HCT116 (cell line): ENCODE measurements at places on chromosomes 3 and 15. TPM values are rescaled to one million over a fixed set of nuclear protein-coding genes. Genes with fewer than 3 reads are reported as not detected.
A peak's percentile ranks its signal among the peaks of the same experiment; 100 is the strongest.

Gene TGM5
- not detected for total RNA-seq

Gene CD200R1
- not detected for total RNA-seq

Gene PDZRN3
- 0.17 TPM for total RNA-seq

Gene SPPL2A
- total RNA-seq = 61.0 TPM

GRCh38 chr3:12648384-12648959 is 15.4 kb downstream of the RAF1 start:
- no peak overlapping the region for H3K27ac ChIP-seq
- H3K27me3 ChIP-seq = no peaks in the 10 kb centered on the region
- H3K36me3 ChIP-seq = no peaks in the 10 kb centered on the region
- no peak for DNase-seq
- H3K4me3 ChIP-seq = no peak overlapping the region

DNA sequence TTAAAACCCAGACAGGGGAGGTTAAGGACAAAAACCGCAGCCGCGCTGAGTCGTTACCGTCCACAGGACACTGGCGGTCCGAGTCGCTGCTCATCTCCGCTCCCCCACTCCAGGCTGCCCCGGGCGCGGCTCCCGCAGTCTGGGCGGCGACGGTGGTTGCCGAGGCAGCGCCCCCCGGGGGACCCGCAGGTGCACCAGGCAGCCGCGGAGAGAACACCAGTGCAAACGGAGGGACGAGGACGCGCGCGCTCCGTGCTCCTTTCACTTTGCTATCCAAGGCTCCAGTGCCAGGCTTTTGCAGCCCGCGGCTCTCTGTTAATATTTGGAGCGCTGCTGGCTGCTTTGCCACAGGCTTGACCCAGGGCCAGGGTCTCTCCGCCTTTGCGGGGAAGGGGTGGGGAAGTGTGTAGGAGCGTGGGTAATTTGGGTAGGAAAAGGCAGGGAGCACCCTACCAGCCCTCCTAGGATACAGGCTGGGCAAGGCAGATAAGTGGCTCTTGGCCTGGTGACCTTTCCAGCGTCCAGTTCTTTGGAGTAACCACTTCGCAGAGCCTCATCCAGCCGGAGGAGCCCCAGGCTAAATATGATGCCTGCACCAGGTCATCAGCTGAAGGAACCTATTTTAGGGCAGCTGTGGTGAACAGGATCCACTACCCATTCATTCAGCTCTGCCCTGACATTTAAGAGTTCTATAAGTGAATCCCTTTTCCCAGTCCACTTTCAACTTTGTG is at the start of gene GADL1:
GADL1 (minus strand) TSS at position 141 of the 731 bp plus-strand sequence; CDS start at position 94, 47 bp downstream.
- no peak within 1 kb of the TSS for H3K27ac ChIP-seq
- H3K36me3 ChIP-seq = no peaks in the 10 kb centered on the region
- peak within 1 kb of the TSS; percentile 62 for H3K4me3 ChIP-seq
- no peak for DNase-seq
- no peaks in the 10 kb centered on the region for H3K4me1 ChIP-seq

- no peaks in the 10 kb centered on the region for H3K36me3 ChIP-seq
- peaks cover 7% of the 10 kb centered on the region; the same call in 1 of the 2 replicates for H3K4me1 ChIP-seq
- H3K4me3 ChIP-seq = no peak overlapping the region
- DNase-seq = no peak
Observed at GRCh38 chr15:78455749-78456148, 17.7 kb downstream of the IREB2 start.

DNA sequence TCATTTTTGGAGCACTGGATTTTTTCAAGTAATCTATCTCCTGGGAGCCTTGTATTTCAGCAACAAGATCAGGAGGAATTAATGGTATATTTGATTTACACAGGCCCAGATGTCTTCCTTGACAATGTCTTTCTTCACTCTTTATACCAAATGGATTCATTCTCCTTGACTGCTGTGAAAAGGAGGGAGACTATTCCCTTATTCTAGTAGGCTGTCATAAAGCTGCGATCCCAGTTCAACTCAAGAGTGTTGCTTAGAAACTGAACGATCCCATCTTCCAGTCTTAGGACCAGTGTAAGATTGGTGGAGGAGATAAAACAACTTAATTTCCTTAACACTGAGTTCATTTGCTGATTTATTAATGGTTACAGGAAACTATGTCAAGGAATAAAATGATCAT is 119.4 kb upstream of the ROBO1 start:
- H3K27ac ChIP-seq = no peak overlapping the region
- H3K27me3 ChIP-seq = no peaks in the 10 kb centered on the region

- no peaks in the 10 kb centered on the region for H3K4me1 ChIP-seq
- peaks cover 23% of the 10 kb centered on the region for H3K27me3 ChIP-seq
- no peak overlapping the region for H3K4me3 ChIP-seq
- H3K36me3 ChIP-seq = no peaks in the 10 kb centered on the region
- H3K27ac ChIP-seq = no peak overlapping the region
- DNase-seq = no peak
Observed at GRCh38 chr15:81859737-81860516, 185.9 kb downstream of the MEX3B start.

DNA sequence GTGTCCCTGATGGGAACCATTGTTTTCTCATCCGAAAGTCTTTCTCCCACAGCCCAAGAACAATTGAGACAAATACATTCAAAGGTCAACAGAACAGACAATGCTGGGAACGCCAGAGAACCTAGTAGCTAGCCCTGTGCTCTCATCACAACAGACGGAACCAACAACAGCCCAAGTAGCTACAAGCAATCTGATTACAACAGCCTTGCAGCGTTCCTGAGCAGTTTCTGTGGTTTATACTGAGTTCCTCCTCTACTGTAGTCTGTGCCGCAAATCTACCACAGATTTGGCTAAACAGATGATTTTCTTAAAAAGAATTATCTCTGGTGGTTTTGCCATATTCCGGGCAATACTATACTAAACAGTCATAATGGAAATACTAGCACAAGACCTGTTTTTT is 435.6 kb downstream of the MECOM start:
- H3K27me3 ChIP-seq = 0 out of 2 replicates have a peak, but pooled peaks cover 7% of the 10 kb centered on the region
- no peaks in the 10 kb centered on the region for H3K36me3 ChIP-seq
- no peak overlapping the region for H3K27ac ChIP-seq
- H3K4me3 ChIP-seq = no peak overlapping the region

- H3K27me3 ChIP-seq = peaks cover 12% of the 10 kb centered on the region; the same call in 1 of the 2 replicates
- H3K27ac ChIP-seq = no peak overlapping the region
- H3K4me3 ChIP-seq = no peak overlapping the region
- DNase-seq = no peak
Observed at GRCh38 chr3:169150920-169151319, 512.6 kb downstream of the MECOM start.

DNA sequence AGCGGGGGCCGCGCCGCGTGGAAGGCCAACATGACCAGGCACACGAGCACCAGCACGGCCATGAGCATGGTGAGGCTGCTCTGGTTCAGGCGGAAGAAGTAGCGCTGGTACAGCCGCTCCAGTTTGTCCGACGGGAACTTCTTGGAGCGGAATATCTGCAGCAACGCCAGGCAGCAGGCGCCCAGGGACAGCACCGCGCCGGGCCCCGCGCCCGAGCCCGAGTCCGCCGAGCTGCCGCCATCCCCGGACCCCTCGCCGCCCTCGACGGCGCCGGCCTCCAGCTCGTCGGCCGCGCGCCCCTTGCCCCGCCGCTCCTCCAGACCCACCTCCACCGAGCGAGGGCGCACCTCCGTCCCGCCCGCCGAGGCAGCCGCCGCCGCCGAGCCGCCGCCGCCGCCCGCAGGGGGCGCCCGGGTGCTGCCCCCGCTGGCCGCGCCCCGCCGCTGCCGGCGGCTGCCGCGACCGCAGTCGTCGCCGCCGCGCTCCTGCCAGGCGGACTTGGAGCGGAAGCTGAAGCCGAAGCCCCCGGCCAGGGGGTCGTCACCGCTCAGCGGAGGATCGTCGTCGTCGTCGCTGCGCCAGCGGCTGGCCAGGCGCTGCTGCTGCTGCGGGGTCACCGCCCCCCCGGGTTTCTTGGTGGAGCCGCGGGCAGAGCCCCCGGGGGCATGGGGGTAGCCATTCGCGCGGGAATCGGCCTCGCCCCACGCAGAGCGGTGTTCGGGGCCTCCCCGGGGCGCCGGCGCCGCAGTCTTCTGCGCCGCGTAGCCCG is 957 bp downstream of the ADCY5 start:
- DNase-seq = no peak
- H3K4me3 ChIP-seq = peak overlapping the region; percentile 52; the same call in 1 of the 2 replicates
- peak overlapping the region; percentile 13; the same call in 1 of the 2 replicates for H3K27ac ChIP-seq
- H3K27me3 ChIP-seq = peaks cover 6% of the 10 kb centered on the region

GRCh38 chr3:188844096-188844495 is 327.7 kb upstream of the TPRG1 start:
- no peaks in the 10 kb centered on the region for H3K36me3 ChIP-seq
- no peaks in the 10 kb centered on the region for H3K27me3 ChIP-seq
- no peak for DNase-seq
- H3K4me3 ChIP-seq = no peak overlapping the region
- H3K4me1 ChIP-seq = no peaks in the 10 kb centered on the region
- no peak overlapping the region for H3K27ac ChIP-seq

DNA sequence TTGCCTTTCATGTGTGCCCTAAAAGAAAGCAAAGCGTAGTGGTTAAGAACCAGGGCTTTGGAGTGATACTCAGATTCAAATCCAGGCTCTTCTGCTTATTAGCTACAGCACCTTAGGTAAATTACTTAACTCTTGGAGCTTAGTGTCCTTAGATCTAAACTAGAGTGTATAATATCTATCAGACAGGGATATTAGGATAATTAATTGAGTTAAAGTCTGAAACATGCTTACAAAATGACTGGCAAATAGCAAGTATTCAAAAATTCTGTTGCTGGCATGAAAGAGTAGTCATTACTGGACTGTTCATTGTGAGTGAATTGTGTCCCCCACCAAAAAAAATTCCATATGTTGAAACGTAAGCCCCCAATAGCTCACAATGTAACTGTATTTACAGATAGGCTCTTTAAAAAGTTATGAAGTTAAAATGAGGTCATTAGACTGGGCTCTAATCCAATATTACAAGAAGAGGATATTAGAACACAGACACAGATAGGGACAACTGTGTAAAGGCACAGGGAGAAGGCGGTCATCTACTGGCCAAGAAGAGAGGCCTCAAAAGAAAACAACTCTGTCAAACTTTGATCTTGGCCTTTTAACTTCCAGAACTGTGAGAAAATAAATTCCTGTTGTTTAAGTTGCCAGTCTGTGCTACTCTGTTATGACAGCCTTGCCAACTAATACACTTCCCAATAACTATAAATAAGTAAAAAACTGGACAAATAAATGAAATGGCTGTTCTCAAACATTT is 60.4 kb upstream of the LRRC3B start:
- H3K27ac ChIP-seq = no peak overlapping the region
- H3K27me3 ChIP-seq = no peaks in the 10 kb centered on the region
- no peaks in the 10 kb centered on the region for H3K36me3 ChIP-seq
- no peak for DNase-seq

DNA sequence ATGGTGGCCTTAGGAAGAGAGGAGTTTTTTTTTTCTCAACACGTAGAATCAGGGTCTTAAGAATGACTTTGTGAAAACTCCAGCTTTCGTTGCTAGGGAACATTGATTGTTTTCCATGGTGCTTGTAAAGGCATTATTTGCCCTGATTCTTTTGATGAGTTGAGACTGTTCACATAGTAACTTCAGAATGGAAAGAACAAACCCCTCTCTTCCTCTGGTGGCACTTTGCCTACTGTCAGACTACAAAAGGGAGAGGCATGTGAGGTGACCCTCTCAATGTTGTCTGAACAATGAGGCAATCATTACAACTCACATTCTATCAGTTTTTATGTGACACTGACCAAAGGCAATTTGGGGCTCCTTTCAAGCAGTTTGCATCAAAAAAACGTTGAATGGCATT is 477.8 kb downstream of the FGF12 start:
- peaks cover 28% of the 10 kb centered on the region for H3K27me3 ChIP-seq
- DNase-seq = no peak
- no peaks in the 10 kb centered on the region for H3K4me1 ChIP-seq
- H3K36me3 ChIP-seq = no peaks in the 10 kb centered on the region

GRCh38 chr3:191455257-191455952 is 5.6 kb upstream of the PYDC2 start:
- no peaks in the 10 kb centered on the region for H3K4me1 ChIP-seq
- no peak overlapping the region for H3K4me3 ChIP-seq
- no peaks in the 10 kb centered on the region for H3K36me3 ChIP-seq
- no peaks in the 10 kb centered on the region for H3K27me3 ChIP-seq
- H3K27ac ChIP-seq = no peak overlapping the region
- no peak for DNase-seq

- no peak overlapping the region for H3K27ac ChIP-seq
- H3K4me3 ChIP-seq = no peak overlapping the region
- H3K36me3 ChIP-seq = peaks cover 35% of the 10 kb centered on the region
- no peaks in the 10 kb centered on the region for H3K27me3 ChIP-seq
- DNase-seq = no peak
Observed at GRCh38 chr3:100732435-100732834, 23.1 kb downstream of the TFG start.

- no peak for DNase-seq
- no peaks in the 10 kb centered on the region for H3K27me3 ChIP-seq
- H3K36me3 ChIP-seq = no peaks in the 10 kb centered on the region
- H3K4me3 ChIP-seq = no peak overlapping the region
Observed at GRCh38 chr3:5035113-5035512, 55.9 kb downstream of the BHLHE40 start.

DNA sequence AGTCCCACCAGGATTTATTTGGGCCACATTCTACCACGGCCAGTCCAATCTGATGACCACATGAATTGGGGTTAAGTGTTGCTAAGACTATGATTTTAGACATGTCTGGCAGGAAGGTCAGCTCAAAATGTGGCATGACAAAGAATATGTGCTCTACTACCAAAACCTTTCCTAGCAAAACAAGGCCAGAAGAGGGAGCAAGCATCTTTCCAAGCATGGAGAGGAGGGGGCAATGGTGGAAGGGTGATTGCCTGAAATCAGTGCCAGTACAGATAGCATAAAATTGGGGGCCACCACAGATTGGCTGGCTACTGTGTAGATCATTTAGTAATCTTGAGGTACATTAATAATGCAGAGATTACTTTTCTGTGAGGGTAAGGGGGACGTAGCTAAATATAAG is 43.2 kb downstream of the TMEM39A start:
- no peak for DNase-seq
- no peak overlapping the region for H3K4me3 ChIP-seq
- no peaks in the 10 kb centered on the region for H3K4me1 ChIP-seq
- no peaks in the 10 kb centered on the region for H3K27me3 ChIP-seq
- no peak overlapping the region for H3K27ac ChIP-seq
- H3K36me3 ChIP-seq = no peaks in the 10 kb centered on the region

DNA sequence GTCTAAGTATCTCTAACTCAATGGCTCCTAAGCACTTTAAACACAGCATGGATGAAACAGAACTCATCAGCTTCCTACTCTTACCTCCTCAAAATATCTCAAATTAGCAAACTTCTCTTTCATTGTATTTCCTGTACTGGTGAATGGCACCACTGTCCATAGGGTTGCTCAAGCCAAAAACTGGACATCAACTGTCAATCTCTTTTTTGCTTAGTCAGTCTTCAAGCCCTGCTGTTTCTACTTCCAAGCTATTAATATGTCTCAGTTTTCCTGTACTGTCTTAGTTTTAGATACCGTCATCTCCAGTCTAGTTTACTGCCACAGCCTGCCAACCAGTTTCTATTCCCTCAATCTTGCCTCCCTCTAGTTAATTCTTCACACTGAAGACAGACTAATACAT is 48.3 kb upstream of the KPNA4 start:
- no peak overlapping the region for H3K27ac ChIP-seq
- no peaks in the 10 kb centered on the region for H3K27me3 ChIP-seq
- peaks cover 4% of the 10 kb centered on the region; the same call in 1 of the 2 replicates for H3K4me1 ChIP-seq
- H3K4me3 ChIP-seq = no peak overlapping the region
- no peak for DNase-seq
- H3K36me3 ChIP-seq = no peaks in the 10 kb centered on the region

GRCh38 chr15:40397688-40398412 is 7.7 kb upstream of the IVD start:
- H3K27me3 ChIP-seq = no peaks in the 10 kb centered on the region
- peaks cover 11% of the 10 kb centered on the region; the same call in 1 of the 2 replicates for H3K36me3 ChIP-seq
- H3K27ac ChIP-seq = no peak overlapping the region
- no peak overlapping the region for H3K4me3 ChIP-seq
- no peak for DNase-seq
- H3K4me1 ChIP-seq = no peaks in the 10 kb centered on the region
